CD4-positive, alpha-beta T cell treated with Interleukin-4 for 1 hour (primary cell): ENCODE measurements at places on chromosomes 1 and 21.

- DNase-seq, result no peak
Observed at GRCh38 chr1:158248771-158249170, 5.5 kb upstream of the CD1A start.

- peak; percentile 41 for DNase-seq
Observed at GRCh38 chr21:37642493-37642892, 273.8 kb downstream of the KCNJ6 start.

DNA sequence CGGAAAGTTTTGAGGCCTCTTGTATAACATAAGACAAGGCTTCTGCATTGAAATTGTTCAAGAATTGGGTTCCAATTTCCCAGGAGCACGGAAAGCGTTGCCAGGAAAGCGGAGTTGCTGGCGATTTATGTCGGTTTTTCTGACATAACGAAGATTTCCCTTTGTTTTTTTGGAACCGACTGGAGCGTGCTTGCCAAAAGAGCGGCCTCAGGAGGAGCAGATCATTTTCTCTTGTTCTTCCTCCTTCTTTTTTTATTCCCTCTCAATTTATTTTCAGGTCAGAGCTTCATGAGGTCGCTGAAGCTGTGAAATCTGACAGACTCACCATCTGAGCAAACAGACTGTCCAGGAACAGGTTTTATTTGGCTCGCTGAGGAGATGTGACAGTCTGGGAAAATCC is 275.5 kb downstream of the CAMTA1 start:
- DNase-seq, result no peak

DNA sequence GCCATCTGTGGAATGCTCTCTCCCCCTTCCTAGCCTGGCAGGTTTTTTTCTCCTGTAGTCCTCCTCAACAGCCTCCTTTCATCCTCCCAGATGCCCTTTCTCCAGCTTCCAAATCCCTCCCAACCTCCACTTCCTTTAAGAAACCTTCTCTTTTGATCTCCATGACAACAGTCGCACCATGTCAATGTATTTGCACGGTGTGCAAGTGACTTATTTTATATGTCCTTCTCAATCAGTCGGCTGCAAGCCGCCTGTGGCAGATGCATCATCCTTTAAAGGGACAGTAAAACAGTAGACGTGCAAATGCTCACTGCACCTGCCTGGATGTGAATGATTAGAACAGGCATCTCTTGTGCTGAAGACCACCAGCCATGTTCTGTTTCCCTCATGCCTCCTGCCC is 285.2 kb downstream of the PCP4 start:
- DNase-seq, result no peak

DNA sequence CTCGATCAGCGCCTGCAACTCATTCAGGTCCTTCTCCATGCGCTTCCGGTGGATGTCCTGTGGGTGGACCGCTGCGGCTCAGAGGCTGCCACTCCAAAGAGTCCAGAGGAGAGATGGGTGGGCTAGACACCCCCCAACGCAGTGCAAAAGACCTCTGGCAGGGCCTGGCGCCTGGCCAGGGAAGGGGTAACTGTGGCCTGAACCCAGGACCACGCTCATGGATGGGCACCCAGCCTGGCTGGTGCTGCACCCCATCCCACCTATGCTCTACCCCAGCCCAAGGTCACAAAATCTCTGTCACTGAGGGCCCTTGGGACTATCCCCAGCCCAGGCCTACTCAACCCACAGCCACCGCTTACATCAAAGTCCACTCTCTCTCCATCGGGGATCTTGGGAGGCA is 12.2 kb downstream of the TNNT2 start:
- DNase-seq, result no peak
